Stimulated activated CD8-positive, alpha-beta memory T cell treated with anti-CD3 and anti-CD28 coated beads, Interleukin-4, amount 100 ng/mL, for 4 hours (primary cell): ENCODE measurements at places on chromosomes 7 and 10.

- DNase-seq: no peak
Observed at GRCh38 chr7:148304456-148304855, 286.1 kb upstream of the C7orf33 start.

- DNase-seq: no peak
Observed at GRCh38 chr10:127259347-127259746, 63.0 kb upstream of the INSYN2A start.

GRCh38 chr7:91288208-91288824 is 24.1 kb downstream of the FZD1 start:
- DNase-seq: no peak

DNA sequence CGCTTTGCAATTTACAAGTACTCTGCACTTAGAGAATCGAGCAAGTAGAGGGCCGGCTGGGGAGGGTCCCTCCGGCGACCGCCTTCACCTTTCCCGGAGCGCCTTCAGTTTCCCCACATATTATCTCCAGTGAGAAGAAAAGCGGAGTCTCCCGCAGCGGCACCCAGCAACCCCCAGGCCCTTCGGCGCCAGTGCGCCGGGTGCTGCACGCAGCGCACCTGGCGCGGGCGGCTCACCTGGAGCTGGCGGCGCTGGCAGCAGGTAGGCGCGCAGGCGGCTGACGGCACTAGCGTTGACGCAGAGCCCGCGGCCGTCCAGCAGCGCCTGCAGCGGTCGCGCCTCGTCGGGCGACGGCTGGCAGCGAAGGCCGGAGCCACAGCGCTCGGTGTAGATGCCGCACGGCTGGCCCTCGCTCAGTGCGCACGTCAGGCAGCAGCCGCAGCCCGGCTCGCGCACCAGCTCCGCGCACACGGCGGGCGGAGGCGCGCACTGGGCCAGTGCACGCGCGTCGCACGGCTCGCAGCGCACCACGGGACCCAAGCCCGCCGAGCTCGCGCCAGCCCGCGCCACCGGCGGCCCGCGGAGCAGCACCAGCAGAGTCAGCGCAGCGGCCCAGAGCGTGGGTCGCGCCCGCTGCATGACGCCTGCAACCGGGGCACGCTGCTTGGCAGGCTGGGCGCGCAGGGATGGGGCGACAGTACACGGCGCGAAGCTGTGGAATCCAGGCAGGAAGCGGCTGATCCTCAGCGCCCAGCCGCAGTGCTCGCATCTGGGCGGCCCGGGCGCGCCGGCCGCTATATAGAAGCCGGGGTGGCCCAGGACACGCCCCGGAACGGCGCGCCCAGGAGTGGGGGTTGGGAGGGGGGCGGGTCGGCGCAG is at the start of gene IGFBP3:
Gene IGFBP3, minus strand, starts transcription at position 771 of the 879 bp plus-strand sequence. Its CDS starts 132 bp downstream, at position 639.
- no peak for DNase-seq

DNA sequence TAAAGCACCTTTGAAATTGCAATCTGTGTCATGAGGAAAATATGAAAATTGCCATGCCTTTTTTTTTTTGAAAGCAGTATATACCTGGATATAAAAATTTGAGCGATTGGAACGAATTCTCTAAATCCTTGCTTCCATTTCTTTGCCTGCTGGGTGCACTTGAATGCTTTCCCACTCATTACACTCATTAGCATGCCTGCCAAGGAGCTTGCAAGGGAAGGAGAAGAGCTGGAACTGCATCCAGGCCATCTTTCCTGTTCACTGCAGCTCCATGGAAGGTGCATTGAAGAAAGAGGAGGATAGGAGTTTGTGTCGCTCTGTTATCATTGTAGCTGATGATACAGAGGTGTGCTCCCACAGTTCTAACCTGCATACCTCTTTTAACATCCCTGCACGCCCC is 102.4 kb upstream of the GJD4 start:
- no peak for DNase-seq

GRCh38 chr7:130147710-130148325 is 57.4 kb downstream of the TMEM209 start:
- no peak for DNase-seq

DNA sequence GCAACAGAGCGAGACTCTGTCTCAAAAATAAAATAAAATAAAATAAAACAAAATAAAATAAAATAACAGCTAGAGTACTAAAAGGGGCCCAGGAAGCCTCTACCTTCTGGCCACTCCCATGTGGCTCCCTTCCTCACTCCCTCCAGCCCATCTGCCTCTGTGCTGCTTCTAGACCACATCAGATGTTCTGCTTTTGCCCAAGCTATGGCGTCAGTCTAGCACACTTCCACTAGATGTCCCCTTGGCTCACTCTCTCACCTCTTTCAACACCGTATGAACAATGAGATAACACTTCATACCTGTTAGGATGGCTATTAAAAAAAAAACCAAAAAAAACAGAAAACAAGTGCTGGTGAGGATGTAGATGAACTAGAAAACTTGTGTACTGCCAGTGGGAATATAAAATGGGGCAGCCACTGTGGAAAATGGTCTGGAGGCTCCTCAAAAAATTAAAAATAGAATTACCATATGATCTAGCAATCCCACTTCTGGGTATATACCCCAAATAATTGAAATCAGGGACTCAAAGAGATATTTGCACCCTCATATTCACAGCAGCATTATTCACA is 132.3 kb downstream of the ARHGAP22 start:
- DNase-seq: no peak

GRCh38 chr10:103653581-103654037 is 160.1 kb downstream of the NEURL1 start:
- no peak for DNase-seq

DNA sequence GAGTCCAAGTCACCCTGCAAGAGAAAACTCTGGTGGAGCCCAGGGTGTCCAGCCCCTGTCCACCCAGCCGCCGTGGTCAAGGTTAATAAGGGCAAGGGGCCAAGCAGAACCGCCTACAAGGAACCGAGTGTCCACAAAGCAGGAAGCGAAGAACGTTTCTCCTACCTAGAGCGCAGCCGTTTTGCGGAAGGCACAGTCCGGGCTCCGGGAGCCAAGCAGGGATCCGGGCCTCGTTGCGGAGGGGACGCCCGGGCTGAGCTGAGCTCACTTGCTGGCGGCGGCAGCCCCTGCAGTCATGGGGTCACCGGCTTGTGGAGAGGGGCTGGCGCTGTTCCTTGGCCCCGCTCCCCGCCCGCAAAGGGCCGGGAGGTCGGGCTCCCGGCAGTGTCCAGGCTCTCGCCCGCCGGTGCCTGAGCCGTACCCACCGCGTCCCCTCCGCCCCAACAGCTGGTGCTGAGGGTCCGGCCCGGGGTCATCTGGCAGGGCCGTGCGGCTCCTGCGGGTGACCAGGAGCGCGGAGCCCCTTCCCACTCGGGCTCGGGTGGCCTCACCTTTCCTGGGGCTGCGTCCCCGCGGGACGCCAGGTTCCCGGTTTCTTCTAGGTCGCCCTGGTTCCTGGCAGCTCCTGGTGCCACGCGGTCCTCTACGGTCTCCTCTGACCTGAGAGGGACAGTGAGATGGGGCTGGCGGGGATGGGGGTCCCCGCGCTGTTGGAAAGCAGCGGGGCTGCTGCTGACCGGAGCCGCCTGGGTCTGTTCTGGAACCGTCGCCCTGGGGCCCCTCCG is 14.0 kb upstream of the ZNF273 start:
- no peak for DNase-seq

- DNase-seq: no peak
Observed at GRCh38 chr10:10623958-10624566, 393.6 kb upstream of the CELF2 start.

GRCh38 chr7:140078392-140078791 is 15.6 kb upstream of the PARP12 start:
- DNase-seq: no peak

DNA sequence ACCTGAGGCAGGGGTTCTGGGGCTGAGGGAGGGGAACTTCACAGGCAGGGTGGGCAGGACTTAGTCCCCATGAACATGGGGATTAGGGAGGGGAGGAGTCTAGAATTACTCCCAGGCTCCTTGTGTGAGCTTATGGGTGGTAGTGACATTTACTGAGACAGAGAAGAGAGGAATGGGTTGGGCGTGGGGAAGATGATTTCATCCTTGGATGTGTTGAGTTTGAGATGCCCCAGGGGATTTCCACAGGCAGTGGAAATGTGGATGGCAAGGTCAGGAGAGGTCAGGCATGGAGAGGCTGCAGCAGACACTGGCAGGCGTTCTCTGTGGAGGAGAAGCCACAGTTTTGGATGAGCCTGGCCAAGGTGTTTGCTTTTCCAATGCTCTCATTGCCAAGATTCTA is 26.4 kb upstream of the GSDME start:
- DNase-seq: no peak

- no peak for DNase-seq
Observed at GRCh38 chr10:129440247-129440646, 26.8 kb upstream of the MGMT start.

DNA sequence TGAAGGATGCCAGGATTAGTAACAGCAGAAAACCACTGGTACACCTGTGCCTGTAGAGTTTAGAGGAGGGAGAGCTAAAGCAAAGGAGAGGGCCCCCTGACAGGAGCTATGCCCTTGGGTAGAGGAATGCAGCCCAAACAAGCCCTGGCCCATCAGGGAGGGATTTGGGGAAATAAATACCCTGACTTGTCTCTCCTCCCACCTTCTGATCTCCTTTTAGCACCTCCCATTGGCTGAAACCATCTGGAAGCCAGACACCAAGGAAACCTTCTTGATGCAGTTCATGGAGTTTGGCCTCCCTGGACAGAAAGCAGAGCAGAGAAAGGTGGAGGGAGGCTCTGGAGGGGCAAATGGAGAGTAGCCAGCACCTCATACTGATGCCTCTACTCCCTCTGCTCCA is 45.3 kb downstream of the ADRA2A start:
- no peak for DNase-seq

- no peak for DNase-seq
Observed at GRCh38 chr7:120731271-120731670, 126.7 kb downstream of the TSPAN12 start.

DNA sequence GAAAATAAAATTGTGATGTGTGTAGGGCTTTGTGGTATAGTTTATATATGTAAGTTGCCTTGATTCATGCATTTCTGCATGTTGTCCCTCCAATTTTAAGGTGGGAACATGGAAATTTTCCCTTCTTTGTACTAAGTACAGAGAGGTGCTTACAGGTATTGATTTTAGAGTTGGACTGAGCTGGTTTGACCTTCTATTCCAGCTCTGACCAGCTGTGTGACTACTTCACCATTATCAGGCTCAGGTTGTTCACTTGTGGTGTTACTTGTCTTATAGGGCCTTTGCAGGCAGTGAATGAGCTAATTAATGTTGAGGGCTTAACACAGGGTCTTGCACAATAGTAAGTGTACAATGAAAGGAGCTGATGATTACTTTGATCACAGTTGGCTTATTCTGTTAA is 16.3 kb downstream of the ZNF804B start:
- no peak for DNase-seq

DNA sequence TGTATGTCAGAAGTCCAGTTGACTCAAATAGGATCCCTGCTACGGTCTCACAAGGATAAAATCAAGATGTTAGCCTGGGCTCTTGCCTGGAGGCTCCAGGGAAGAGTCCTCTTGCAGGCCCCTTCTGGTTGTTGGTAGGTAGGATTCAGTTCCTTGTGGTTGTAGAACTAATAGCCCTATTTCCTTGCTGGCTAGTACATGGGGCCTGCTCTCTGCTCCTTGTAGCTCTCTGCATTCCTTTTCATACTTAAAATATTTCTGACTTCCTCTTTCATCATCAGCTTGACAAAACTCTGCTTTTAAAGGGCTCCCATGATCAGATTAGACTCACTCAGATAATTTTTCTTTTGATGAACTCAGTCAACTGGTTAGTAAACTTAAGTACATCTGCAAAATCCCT is 756.7 kb downstream of the GATA3 start:
- DNase-seq: no peak

GRCh38 chr7:78751253-78751652 is 702.2 kb downstream of the MAGI2 start:
- no peak for DNase-seq

DNA sequence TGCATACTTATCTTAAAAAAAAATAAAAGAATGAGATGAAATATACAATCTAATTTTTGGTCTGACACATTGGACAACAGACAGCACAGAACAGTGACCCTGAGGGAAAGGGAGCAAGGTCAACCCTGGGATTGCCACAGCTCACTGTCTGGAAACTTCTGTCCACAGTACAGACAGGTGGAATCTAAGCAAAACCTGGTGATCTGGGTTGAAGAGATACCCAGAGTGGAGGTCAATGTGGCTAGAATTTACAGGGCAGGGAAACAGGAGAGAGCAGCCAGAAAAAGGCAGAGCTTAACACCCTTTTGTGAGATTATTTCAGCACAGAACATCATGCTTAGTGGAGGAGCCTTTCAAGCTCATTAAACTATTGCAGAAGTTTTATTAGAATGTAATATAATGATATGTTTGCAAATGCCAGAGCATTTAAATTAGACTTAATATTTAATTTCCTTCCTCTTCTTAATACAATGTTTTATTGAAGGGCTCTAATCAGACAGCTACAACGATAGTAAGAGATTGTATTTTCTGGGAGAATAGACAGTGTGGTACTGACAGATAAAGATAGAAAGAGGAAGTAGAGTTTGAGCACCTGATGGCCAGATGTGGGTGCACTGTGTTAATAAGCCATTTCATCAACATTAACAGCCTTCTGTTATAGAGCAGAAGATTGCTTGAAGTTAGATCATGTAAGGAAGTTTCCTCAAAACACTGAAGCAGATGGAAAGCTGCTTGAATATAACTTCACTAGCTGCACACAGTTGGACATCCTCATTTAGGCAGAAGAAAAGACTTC is 309.4 kb downstream of the HGF start:
- no peak for DNase-seq

DNA sequence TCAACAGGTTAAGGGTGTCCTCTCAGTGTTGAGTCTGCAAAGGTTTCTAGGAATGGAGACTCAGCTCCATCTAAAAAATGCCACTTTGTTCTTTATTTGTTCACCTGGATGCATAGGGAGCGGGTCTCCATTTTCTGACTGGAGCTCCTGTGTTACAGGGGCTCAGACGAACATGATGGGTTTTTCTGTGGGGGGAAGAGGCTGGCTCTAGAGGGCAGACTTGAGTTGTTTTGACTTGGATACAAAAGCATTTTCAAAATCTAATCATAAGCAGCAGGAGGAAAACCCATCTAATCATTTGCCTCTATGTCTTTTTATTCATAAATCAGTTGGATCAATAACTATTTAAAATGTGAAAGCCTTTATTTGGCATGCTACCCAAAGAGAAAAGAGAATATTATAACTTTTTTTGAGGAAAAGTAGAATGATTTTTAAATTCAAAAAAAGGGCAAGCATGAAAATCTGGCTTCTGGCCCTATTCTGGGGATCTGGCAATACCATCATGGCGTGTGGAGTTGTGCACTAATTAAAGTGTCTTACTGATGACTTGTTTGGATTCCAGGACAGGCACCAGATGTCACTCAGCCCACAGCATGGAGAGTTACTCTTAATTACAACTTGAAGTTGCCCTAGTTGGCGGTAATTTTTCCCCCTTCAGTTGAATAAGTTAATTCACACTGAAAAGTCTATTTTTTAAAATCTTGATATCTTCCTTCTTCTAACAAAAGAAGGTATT is 594.9 kb downstream of the REEP3 start:
- DNase-seq: no peak

DNA sequence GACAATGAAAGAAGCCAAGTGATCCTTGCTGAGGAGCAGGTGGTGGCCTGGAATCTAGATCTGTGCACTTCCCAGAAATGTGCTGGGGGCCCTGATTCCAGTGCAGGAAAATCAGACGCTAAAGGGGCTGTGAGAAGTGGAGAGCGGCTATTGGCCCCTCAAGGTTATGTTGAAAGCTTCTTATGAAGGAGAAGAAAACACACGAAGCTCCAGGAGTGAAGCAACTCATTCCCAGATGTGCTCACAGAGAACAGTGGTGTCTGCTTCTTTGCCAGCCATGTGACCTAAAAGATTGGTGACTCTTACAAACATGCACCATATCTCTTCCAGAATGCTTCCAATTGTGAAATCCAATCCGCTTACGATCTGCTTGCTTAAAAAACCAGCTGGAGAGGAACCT is 679.3 kb upstream of the IGFBP3 start:
- no peak for DNase-seq
